WTC11 (cell line): ENCODE measurements at places on chromosomes 1 and 21.

DNA sequence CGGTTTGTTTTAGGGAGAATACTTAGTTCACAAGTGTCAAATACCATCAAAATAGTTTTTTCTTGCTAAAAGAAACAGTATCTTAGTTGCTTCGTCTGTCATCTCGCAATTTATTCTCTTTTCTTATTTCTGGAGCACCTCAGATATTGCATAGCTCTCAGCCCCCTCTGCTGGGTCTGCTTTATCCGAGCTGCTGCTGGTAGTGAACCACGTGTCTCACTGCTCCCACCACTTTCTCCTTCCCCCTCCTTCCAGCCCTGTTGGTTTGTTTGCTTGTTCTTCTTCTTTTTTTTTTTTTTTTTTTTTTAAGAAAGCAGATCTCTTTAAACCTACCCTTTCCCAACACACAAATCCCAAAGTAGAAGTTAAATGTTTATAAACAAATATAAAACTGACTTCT, 170.8 kb downstream of the EDEM3 start:
- no peak for DNase-seq

DNA sequence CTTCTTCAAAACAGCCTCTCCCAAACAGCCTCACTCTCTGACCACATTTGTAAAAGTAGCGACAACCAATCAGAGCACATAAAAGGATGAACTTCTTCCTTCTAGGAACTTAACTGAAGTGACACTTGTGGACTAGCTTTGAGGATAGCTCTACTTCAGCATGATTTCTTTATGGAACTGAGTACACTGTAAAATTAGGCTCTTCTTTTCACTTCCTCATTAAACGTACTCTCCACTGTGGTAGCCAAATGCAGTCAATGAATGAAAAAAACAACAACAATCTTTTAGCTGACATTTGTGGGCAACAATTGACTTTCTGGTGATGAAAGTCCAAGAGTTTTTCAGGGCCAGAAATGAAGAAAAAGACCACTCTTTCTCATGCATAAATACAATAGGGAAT, 9.6 kb downstream of the LRRC53 start:
- DNase-seq: no peak

- DNase-seq: no peak
Observed at GRCh38 chr1:64228167-64228957, 24.9 kb downstream of the UBE2U start.

DNA sequence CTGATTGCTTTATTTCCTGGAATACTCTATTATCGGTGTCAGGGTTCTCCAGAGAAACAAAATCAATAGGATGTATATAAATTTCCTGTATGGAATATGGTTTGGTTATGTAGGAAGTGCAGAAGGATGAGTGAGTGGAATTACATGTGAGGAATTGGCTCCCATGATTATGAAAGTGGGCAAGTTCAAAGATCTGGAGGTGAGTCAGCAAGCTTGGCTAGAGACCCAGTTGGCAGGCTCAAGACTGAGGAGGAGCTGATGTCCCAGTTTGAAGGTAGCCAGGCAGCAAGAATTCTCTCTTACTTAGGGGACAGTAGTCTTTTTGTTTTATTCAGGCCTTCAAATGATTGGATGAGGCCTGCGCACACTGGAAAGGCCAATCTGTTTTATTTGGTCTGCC, 57.5 kb downstream of the MAP3K7CL start:
- no peak for DNase-seq

DNA sequence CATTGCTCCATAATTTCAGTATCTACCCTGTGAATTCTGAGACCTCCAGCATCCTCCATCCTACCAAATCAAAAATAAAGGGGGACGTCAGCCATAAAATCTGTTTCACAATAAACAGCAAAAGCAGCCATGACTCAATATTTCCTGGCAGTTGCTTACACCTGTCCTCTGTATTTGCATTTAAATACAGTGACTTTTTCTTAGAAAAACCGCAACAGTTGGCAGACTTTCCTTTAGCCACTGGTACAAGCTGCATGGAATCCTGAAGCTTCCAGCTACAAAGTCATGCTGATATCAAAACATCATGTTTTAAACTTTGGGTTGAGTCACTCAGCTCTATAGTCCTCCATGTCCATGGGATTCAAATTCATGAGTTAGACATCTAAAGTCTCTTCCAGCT, 278.0 kb upstream of the KAZN start:
- no peak for DNase-seq

DNA sequence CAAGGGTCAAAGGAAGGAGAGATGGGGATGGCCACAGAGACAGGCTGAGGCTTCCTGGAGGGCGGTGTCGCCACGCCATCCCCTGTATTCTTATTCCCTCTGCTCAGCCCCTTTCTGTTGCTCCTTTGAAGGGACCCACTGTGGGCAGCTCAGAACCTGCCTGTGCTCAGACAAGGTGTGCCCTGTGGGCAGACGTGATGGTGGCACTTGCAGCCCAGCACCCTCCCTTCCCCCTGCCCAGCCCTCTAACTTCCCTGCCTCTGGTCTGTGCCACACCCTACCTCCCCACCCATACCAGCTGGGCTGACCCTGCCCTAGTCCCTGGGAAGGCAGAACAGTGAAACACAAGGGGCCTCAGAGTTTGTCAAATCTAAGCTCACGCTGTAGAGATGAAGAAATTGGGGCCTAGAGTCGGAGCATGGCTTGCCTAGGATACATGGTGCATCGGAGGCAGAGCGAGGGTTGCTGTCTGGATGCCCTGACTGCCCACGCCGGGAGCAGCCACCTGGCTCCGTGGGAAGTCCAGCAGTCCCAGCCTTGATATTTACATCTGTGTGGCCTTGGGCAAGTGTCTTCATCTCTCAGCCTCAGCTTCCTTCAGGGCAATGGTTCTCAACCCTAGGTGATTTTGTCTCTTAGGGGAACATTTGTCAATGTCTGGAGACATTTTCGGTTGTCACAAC, 68.6 kb upstream of the RUNX3 start:
- no peak for DNase-seq

GRCh38 chr1:41870076-41870562, 48.6 kb downstream of the HIVEP3 start:
- DNase-seq: no peak

- DNase-seq: no peak
Observed at GRCh38 chr1:206545351-206545750, 38.0 kb downstream of the RASSF5 start.

- DNase-seq: no peak
Observed at GRCh38 chr1:61332196-61332753, 249.9 kb downstream of the NFIA start.

- no peak for DNase-seq
Observed at GRCh38 chr1:231021540-231022031, 18.5 kb downstream of the FAM89A start.

GRCh38 chr1:5455056-5455455, 537.2 kb downstream of the NPHP4 start:
- no peak for DNase-seq

DNA sequence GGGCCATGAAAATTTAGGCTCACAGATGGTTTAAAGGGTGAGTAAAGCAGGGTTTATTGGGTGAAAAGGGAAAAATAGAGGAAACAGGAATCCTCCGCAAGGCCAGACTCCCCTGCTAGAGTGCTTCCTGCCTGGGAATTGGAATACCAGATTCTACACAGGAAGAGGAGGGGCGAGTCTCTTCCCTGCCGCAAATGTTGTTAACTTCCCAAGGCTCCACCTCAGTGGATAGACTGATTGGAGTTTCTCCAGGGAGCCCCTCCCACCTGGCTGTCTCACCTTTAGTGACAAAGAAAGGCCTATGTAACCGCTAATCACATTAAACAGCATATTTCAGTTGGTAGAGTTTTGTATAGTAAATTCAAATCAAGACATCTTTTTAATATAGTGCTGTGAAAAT, 1450.1 kb downstream of the KCNT2 start:
- no peak for DNase-seq

DNA sequence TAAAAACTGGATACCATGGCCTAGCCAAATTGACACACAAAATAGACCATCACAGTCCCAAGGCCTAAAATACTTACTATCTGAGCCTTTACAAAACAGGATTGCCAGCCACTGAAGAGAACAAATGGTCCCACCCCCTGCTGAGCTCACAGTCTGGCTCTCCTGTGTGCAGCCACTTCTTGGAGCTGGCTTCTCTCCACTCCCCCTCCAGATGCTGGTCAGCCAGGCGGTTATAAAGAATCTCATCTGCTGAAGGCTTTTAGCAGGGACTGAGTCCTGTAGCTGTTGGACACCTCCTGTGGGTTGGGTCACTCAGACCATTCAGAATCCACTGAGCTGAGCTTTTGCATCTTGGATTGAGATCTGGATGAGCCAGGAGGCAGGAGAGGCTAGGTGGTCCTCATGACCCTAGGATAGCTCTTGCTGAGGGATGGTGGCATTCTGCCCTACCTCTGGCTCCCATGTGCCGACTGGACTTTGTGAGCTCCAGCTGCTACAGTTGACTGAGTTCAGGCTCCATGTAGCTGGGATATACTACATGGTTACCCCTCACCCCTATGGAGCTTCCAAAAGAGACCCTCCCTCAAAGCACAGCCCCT, 16.1 kb downstream of the OXCT2 start:
- no peak for DNase-seq

- no peak for DNase-seq
Observed at GRCh38 chr1:8358897-8359616, 41.1 kb downstream of the SLC45A1 start.

GRCh38 chr1:5857508-5858090, 134.6 kb downstream of the NPHP4 start:
- DNase-seq: no peak

DNA sequence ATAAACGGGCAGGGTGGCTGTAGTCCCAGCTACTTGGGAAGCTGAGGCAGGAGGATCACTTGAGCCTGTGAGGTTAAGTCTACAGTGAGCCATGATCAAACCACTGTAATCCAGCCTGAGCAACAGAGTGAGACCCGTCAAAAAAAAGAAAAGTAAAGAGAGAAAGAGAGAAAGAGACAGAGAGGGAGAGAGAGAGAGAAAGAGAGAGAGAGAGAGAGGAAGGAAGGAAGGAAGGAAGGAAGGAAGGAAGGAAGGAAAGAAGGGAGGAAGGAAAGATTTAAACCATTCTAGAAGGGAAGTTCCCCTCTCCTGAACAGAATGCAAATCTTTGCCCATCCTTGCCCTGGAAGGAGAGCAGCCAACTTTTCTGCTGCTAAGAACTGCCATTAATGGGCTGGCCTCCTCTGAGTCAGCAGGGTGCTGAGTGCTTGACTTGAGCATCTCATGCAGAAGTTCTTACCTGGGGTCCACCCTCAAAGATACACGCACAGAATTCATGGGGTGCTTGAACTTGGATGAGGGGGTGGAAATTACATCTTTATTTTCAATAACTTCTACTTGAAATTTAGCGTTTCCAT, 24.5 kb upstream of the TARDBP start:
- no peak for DNase-seq

GRCh38 chr1:219354962-219355361, 181.3 kb downstream of the LYPLAL1 start:
- no peak for DNase-seq

DNA sequence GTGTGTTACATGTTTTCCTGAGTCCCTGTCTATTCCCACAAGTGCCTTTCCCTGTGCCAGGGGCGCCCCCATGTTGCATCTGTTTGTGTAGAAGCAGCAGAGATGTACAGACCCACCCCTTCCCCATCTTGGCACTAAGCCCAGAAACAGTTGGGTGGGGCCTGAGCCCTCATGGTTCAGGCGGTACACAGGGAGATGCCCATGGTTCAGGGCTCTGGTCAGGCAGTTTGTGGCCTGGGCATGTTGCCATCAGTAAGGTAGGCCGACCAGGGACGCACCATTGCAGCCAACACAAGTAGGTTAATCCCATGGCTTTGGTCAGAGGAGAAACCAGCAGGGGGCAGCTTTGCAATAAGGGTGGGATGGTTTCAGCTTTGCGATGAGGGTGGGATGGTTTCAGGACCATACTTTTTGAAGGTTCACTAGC, 914 bp upstream of the ADGRB2 start:
- DNase-seq: peak; percentile 61

DNA sequence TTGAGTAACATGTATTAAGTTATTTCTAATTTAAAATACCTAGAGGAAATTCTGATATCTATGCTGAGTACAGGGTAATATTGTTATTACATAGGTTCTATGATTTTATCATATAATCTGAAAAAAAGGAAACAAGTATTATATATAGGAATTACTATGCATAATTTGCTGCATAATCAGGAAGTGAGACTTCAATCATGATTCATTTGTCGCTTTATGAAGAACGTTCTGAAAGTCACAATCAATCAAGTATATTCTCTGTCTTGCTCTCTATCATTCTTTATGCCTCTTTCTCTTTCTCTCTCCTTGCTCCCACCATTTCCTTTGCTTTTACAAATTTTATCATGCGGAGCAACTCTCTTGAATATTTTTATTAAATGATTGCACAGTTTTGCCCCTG, 1130.3 kb downstream of the PLA2G4A start:
- DNase-seq: no peak

DNA sequence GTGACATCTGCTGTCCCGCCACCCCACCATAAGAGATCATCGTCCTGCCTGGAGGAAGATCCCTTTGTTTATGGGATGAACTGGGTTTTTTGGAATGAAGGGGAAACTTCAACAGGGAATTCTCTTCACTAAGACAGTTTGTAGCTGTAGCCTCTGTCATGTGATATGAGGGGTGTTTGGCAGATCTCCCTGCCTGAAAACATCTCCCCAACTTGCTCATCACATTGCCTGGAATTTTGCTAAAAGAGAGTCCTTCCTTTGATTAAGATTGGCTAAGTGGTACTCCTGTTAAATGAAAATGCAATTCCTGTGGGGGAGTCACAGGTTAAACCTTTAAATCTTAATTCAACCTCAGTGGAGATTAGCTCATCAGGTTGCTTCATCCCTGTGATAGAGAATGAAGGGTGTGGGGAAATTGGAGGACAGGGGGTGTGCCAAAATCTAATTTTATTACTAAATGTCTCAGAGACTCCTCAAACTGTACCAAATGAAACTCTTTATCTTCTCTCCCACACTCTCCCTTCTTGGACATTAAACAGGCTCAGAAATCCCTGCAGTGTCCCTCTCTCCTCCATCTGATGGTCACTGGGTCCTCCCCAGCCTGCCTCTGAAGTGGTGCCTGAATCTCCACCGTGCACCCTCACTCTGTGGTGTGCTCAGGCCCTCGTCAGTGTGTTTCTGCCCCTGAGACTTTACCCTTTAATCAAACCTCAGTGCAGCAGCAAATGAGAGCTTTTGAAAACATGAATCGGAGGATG, 54.8 kb downstream of the IER5 start:
- DNase-seq: no peak

DNA sequence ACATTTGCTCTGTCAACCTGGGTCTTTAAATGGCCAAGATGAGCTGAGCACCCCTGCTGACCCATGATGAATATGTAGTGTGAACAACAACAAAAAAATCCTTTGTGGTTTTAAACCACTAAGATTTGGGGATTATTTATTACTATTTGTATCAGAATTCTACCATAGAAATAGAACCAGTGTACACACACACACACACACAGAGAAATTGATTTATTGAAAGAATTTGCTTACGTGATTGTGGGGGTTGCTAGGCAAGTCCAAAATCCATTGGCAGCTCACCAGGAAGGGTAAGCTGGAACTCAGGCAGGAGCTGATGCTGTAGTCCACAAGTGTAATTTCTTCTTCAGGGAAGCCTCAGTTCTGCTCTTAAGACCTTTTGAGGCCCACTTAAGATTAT, 82.5 kb upstream of the MAP1LC3C start:
- no peak for DNase-seq

- no peak for DNase-seq
Observed at GRCh38 chr21:16751695-16752474, 761.0 kb upstream of the CXADR start.

GRCh38 chr1:43450251-43450941, 3.3 kb downstream of the HYI start:
- no peak for DNase-seq

- peak; percentile 70 for DNase-seq
Observed at GRCh38 chr1:205274041-205274691, 46.4 kb downstream of the TMCC2 start.
